ENCODE measurements at places on chromosomes 4 and X.

DNA sequence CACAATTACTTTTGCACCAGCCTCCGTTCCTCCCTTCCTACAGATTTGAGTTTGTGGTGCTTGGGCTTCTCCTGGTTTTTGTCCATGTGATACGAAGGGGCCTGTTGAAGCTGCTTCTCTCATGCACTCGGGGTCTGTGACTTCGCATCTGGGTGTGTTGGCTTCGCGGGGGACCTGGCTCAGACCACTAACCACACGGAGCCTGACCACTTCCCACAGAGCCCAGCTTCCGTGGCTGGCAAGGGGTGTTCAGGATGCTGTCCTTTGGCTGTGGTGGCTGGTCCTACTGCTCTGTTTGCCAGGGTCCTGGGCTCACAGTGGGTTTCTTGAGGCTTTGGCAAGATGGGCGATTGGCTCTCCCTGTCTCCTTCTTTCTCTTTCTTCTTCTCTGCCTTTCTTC is 19.8 kb upstream of the XG start:
- DNase-seq = no peak

DNA sequence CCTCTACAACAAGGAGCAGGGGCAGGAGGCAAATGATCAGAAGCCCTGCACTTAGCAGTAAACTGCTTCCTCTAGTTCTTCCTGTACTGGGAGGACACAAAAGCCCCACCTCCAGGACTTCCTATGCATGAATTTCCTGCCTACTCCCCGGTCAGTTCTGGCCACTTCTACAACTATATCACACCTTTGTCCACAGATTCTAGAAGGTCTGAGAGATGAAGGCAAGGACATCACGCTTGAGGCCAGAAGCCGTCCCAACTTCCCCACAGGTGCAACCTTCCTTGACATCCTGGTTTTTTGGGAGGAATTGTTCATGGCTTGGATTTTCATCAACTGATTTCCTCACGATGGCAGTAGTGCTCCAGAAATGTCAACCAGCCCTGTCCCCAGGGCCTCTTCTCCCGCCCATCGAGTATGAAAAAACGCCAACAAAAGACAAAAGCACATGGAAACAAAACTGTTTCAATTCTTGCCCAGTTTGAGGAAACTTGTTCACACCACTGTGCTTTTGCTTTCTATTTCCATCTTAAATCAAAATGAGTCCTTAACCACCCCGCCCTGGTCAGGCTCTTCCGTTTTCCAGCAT is 206.5 kb upstream of the STK26 start:
- peak; percentile 77 for DNase-seq

GRCh38 chrX:17496407-17496806 is 121.4 kb downstream of the NHS start:
- DNase-seq = no peak

DNA sequence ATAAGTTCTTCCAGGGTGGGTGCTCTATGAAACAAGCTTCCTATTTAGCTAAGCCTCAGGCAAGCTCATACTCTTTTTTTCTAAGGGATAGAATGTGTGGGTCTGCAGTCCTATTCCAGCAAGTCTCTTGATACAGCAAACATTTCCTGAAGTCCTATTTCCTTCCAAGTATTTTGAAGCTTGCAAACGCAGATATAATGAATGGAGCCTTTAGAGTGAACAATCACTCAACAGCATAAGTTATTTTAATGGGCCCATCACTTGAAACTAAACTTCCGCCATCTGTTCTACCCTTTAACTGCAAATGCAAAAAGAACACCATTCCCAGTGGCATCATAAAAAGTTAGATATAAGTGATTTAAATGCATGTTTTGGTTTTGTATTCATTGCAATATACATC is 108.3 kb upstream of the TAPT1 start:
- no peak for DNase-seq

DNA sequence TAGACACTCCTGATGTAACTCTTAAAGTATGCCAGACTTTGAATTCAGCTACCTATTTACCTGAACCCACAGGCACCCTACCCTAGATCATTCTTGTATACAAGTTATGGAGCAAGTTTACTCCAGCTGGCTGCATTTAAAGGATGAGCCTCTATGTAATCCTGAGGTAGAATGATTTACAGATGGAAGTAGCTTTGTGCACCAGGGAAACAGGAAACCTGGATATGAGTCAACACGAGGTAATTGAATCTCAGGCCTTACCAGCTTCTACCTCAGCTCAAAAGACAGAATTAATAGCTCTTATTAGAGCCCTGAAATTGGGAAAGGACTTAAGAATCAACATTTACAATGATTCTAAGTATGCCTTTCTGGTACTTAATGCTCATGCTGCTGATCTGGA is 119.8 kb downstream of the AGTR2 start:
- DNase-seq = no peak

GRCh38 chr4:177311589-177311988 is 1.9 kb downstream of the NEIL3 start:
- DNase-seq = no peak

- no peak for DNase-seq
Observed at GRCh38 chr4:158861281-158861680, 92.5 kb downstream of the FNIP2 start.

DNA sequence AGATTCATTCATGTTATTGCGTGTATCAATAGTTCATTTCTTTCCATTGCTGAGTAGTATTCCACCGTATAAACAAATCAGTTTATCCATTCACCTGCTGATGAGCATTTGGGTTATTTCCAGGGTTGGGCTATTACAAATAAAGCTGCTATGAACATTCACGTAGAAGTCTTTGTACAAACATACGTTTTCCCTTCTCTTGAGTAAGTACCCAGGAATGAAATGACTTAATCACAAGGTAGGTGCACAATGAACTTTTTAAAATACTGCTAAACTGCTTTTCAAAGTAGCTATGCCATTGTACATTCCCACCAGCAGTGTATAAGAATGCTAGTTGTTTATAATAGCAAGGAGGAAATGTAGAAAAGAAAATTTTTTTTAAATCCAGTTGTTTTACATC is 35.9 kb downstream of the SYTL4 start:
- DNase-seq = no peak

- DNase-seq = no peak
Observed at GRCh38 chrX:131746491-131746968, 202.7 kb downstream of the OR13H1 start.

DNA sequence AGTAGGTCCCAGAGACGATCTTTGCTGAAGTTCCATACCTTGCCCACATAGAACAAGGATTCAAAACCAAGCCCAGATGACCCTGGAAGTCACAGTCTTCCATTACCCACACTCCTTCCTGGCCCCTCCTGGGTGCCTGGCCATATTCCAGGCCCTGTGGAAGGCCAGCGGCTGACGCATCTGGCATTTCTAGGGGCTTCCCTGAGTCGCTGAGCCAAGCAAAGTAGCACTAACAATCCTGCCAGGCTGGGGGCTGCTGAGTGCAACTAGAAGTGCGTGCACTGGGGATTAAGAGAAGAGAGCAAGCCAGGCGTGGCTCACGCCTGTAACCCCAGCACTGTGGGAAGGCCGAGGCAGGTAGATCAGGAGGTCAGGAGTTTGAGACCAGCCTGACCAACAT is 175.2 kb upstream of the CPEB2 start:
- no peak for DNase-seq

DNA sequence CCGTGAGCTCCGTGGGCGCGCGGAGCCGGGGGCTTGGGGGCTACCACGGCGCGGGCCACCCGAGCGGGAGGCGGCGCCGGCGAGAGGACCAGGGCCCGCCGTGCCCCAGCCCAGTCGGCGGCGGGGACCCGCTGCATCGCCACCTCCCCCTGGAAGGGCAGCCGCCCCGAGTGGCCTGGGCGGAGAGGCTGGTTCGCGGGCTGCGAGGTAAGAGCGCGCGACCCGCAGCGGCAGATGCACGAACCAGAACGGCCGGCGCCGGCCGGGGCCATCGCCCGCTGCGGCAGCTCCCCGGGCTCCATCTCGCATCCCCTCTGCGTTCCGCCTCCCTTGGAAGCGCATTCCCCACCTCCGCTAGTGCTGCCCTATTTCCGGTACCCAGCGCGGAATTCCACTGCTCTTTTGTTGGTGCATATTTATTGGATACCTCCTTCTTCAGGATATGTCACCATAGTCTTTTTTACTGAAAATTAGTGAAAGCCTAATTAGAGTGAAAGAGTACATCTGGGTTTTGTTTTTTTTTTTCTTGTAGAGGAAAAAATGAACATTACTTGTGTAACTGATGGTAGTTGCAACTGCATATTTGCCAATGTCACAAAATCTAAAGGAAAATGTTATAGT is 797 bp downstream of the PKD2 start:
- no peak for DNase-seq

DNA sequence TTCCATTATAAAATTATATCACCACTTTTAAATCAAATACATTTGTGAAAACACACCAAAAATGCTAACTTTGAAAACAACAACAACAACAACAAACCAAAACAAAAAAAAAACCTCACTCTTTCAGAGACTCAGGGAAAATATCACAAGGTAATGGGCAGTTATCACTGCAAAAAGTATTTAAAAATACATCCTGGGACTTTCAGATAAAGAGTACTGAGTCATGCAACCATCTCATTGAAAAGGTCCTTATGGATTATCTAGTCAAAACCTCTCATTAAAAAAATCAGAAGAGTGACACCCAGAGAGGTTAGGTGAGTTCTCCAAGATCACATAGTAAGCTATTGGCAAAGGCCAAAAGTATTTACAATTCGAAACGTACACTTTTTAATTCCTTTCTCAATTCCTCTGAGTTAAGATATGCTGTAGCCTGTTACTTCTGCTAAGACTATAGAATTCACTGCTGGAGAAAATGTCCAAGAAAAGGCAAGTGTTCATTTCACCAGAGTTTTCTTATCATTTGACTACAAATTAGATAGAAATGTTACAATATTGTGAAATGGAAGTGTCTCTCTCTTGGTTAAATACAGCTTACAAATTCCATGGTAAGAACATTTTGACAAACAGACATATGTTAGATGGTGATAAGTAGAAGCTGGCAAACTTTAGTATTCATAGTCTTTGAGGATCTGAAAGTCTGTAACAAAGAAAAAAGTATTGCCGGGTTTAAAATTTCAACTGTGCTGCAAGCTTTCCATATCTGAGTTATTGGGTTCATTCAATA is 9.3 kb downstream of the STX18 start:
- no peak for DNase-seq

DNA sequence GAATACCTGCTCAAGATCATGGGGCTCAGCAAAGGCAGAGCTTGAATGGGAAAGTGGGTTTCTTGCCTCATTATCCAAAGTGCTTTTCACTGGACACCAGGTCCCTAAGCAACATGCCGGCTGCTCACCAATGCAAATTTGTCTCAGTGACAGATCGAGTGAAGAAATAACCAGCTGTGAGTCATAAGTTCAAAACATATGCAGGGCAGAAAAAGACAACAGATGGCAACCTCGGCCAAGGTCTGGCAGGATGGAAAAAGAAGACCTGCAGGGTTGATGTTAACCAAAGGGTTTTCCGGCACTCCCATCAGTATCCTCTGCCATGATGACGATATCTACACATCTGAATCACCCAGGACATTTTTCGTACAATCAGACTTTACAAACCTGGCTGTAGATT is 124.1 kb downstream of the AFAP1 start:
- DNase-seq = no peak

- DNase-seq = no peak
Observed at GRCh38 chr4:9999956-10000561, 21.2 kb downstream of the SLC2A9 start.

DNA sequence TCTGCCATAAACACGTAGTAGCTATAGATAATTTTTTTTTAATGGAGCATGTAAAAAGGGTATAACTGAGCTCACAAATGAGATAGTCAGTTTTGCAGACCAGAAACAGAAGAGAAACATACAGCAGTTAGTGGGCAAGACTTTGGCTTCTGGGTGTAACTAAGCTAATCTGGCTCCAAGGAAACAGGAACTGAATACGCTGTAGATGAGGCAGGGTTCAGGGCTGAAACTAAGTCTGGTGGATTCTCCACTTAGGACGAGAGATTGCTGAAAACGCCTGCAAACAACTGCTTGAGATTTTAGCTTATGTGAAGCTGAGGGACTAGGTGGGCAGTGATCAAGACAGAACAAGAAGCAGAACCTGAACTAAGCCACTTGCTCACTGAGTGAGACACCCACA is 91.7 kb downstream of the SMIM20 start:
- DNase-seq = no peak

DNA sequence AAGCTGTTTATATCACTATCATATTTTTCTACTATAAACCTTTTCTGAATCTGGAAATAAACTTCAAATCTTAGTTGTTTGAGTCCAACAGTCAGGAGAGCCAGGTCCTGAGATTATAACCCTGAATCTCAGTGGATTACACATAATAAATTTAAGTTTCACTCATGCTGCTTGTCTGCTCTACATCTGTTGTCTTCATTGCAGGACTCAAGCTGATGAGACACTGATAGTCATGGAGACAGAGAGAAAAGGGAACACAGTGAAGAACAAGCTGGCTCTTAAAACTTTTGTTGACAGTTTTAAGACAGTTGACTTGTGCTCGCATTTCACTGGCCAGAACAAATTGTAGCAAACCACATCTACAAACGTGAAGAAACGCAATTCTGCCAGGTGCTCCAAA is 327.0 kb upstream of the CTSO start:
- no peak for DNase-seq

GRCh38 chr4:129240816-129241215 is 144.9 kb downstream of the C4orf33 start:
- no peak for DNase-seq

GRCh38 chr4:143713955-143714625 is 13.6 kb upstream of the FREM3 start:
- no peak for DNase-seq

DNA sequence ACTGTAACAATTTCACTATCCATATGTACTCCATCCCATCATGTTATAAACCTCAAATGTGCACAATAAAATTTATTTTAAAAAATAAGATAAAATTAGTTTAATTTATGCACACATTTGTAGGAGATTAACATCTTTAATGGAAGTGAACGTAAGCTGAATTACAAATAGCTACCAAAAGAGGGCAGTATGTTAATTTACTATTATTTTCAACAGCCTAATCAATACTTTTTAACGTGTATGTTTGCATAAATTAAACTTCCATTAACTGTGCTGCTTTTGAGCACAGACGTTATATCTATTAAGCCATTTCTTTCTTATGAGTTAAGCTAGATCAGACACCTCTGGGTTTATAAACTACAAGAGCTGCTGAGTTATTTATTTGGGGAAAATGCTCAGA is 56.5 kb upstream of the PHKA2 start:
- DNase-seq = no peak

DNA sequence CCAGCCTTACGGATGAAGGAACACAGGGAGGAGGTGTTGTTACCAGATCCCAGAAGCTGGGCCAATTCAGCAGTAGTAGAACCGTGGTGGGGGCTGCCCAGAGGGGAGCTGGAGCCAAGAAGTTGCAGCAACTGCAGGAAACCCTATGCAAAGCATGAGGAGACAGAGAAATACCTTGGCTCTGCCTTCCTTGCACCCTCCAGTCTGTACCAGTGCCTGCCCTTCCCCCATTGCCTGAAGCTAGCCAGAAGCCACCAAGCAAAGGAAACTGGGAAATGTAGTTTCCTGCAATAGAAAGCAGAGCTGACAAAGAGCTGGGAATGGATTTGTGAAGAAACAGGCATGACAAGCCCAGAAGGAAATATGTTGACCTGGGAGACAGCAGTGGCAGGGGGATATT is 108.7 kb upstream of the FUNDC1 start:
- DNase-seq = no peak
